ENCODE measurements at places on chromosomes 5 and 9.

- DNase-seq = no peak
Observed at GRCh38 chr5:40384782-40385390, 294.8 kb upstream of the PTGER4 start.

DNA sequence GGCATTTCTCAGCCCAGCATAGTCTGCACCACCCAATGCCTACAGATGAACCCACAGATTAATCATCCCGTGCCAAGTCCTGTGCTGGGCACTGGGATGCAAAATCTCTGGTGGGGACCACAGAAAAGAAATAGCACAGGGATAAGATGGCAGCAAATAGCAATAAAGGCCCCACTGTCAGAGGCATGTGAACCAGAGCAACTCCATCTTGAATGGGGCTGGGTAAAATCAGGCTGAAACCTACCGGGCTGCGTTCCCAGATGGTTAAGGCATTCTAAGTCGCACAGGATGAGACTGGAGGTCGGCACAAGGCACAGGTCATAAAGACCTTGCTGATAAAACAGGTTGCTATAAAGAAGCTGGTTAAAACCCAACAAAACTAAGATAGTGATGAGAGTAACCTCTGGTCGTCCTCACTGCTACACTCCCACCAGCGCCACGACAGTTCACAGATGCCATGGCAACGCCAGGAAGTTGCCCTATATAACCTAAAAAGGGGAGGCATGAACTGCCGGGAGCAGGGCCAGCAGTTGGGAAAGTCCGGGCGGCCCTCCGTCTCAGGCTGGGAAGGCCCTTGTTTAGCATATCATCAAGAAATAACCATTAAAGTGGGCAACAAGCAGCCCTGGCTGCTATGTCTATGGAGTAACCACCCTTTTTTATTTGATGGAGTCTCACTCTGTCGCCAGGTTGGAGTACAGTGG lies 65.2 kb downstream of the C9orf50 start:
- DNase-seq = no peak

GRCh38 chr5:2529371-2530092 lies 221.9 kb downstream of the IRX2 start:
- no peak for DNase-seq

GRCh38 chr5:113201715-113202114 lies 225.1 kb downstream of the DCP2 start:
- DNase-seq = no peak

DNA sequence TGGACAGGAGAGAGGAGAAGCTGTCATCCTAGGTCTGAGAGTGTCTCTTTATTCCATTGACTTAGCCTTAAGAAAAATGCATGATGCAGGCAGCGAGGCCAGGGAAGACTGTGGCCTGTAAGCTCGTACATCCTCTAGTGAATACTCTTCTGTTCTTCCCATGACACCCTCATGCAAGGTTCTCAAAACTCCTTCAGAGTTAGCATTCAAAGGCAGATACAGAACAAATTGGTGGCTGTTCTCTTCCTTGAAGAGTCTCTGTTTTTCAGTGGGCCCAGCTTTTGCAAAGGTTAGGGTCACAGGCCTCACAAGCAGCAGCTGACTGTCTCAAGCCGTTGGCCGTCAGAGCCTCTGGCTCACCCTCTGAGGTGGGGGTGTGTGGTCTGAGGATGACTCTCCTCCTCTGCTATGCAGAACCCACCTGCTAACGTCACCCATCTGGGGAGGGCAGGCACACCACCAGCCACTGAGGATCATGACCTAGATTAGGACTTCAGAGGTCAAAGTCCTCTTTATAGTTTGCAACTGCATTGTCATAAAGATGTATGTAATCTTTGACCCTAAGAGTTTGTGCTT lies 15.1 kb downstream of the ADCY2 start:
- no peak for DNase-seq

GRCh38 chr5:51373880-51374523 lies 9.2 kb upstream of the ISL1 start:
- no peak for DNase-seq

DNA sequence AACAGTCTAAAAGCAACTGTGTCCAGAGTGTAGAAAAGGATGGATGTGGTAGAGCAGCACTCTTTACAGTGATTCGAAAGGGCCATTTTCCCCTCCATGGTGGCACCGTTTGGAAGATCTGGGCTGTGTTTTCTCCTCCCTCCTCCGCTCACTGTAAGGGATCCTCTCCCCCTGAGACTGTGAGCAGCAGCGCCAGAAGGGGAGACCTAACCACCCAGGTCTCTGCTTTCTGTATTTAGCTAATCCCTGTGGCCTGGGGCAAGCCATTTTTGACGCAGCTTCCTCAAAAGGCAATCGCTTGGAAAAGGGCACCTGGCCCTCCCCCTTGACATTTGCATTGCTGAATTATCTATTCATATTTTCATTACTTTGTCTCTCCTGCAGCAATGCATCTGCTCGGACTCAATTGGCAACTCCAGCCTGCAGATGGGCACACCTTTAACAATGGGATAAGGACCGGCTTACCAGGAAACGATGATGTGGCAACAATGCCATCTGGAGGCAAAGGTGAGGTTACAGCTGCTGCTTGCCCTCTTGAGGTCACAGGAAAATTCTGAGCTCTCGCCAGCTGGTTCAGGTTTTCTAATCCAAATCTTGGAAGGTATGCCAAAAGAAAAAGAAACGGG lies 244.3 kb upstream of the WWC1 start:
- no peak for DNase-seq

DNA sequence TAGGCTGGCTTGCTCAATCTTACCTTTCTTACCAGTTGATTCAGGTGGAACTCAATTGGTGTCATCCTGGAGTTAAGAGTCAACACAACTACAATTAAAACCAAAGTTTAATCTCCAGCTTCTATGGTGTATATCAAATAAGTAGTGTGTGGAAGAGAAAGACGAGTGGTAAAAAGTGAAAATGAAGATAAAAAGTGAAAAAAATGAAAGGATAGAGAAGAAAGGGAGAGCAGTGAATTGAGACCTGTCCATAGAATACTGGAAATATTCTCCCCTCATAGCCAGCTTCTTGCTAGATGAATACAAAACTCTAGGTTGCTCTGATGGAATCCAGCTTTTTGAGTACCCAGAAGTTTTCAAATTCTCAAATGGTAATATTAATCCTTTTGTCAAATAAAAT lies 76.4 kb downstream of the MEGF10 start:
- DNase-seq = no peak

DNA sequence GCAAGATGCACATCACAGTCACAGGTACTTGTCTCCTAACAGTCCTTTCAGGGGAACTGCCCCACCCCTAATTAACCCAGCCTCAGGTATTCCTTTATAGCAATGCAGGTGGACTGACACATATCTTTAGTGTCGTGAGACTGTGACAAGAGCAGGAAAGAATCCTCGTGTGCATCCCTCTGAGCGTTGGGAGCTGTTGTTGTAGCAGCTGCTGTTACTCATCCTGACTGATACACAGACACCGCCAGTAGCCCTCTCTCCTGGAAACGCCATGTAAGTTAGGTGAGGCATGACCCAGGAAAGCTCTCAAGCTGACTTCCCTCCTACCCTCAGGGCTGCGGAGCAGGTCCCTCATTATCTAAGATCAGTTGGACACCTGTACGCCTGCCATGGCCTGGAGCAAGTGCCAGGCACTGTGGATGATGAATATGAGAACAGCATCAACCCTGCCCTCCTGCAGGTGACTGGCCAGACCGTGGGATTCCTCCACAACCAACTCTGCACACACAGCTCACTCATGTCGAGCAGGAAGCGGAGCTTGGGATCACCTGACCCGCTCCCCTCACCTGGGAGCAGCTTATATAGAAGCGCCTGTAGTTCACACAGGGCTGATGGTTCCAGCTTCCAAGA lies 10.2 kb upstream of the LCN15 start:
- no peak for DNase-seq

DNA sequence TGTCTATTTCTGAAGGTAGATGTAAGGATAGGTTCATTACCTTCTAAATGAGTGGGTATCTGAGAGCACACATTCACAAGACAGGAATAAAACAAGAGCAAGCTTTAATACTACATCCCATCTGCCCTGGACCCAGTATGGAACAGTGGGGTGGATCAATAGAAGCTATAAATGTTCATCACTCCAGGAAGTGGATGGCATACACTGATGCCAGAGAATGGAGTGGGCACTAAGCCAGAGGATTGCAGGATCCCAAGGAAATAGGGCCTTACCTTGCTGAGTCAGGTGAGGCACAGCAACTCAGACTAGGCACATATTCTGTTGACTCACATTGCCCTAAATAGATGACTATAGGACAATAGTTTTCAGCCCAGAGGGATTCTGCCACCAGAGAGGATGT lies 21.3 kb upstream of the COX7C start:
- DNase-seq = no peak

GRCh38 chr5:167304834-167305469 lies 986.5 kb upstream of the WWC1 start:
- DNase-seq = no peak

- DNase-seq = no peak
Observed at GRCh38 chr5:11377896-11378295, 526.4 kb downstream of the CTNND2 start.

GRCh38 chr9:38119560-38120236 lies 50.7 kb upstream of the SHB start:
- no peak for DNase-seq

GRCh38 chr5:150538007-150538917 lies 30.3 kb downstream of the NDST1 start:
- no peak for DNase-seq

GRCh38 chr5:169450464-169450863 lies 133.1 kb upstream of the SPDL1 start:
- DNase-seq = no peak

DNA sequence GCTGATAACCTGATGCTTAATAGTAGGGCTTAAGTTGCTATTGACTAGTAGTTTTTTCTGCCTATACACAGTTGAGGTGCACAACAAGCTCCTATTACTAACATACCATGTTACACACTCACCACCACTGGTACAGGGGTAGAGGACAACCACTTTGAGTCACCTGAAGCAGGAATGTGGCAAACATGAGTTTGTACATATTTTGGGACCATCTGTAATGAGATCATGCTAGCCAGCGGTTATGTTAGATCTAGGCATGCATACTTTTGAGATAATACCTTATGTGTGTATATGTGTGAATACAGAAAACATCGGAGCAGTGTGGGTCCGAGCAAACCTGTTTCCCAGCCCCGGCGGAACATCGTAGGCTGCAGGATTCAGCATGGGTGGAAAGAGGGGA lies 72.8 kb upstream of the NXNL2 start:
- DNase-seq = no peak

- DNase-seq = no peak
Observed at GRCh38 chr9:117719161-117719920, 15.1 kb downstream of the TLR4 start.

DNA sequence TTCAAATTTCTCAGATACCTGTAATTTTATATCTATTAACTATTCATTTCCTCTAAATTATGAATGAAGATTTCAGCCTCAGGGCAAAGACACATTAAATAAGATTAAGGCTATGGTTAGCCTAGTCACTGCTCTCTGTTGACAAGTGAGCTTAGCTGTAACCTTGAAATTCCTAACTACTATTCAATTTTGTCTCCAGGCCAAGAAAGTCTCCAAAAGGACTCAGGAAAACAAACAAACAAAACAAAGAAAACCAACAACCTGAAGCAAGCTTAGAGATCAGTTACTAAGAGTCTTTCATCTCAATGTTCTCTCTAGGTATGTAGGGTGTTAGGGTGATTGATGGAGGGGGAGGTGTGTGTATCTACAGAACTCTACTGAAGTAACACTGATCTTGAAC lies 9.6 kb upstream of the CTNNAL1 start:
- no peak for DNase-seq

DNA sequence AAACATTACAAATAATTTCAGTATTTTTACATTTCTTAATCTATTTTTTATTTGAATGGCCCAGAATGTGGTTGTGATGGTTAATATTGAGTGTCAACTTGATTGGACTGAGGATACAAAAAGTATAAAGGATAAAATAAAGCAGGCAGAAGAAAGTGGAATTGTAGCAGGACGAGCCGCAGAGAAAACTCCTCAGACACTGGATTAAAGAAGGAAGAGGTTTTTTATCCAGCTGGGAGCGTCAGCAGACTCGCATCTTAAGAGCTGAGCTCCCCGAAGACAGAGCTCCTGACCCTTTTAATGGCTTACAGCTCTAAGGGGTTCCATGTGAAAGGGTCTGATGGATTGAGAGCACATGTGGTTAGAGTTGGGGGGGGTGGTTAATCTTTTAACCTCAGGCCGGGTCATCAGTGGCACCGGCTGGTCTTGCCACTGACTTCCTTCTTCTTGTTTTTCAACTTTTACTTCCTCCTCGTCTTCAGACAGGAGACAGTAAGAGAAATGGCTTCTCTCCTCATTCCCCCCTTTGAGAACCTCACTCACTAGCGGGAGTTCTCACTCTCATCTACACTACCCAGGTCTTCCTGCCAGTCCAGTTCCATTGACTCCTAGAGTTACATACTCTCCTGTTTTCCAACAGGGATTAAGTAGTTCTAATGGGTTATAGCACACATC lies 80.0 kb downstream of the TMEM161B start:
- DNase-seq = no peak

DNA sequence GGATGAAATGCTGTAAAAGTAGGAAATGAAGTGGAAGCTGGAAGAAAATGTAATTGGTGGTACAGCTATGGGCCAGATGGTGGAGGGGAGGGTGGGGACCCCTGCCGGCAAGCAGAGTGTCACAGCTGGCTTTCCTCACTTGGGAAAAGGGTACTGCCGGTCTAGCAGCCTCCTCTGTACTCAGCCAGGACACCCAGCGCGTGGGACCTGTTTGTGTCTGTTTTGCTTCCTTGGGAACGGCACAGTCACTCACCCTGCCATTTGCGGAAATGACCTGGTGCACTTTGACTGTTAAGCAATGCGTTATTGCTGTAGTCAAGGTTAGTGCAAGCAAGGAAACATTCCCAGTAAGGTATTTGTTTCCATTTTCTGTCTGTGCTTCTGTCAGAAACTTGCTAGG lies 10.1 kb downstream of the TMEM252 start:
- DNase-seq = no peak

GRCh38 chr9:129458663-129459546 lies 162.0 kb downstream of the C9orf50 start:
- DNase-seq = no peak

GRCh38 chr9:129609486-129610212 lies 11.3 kb downstream of the C9orf50 start:
- DNase-seq = no peak

GRCh38 chr5:82106207-82106606 lies 134.4 kb downstream of the ATG10 start:
- DNase-seq = no peak

Measured in cortex of kidney (tissue), 1 donor.